ENCODE measurements at places on chromosomes 12 and 14.

- DNase-seq = no peak
These were observed 61.7 kb downstream of the FBXO34 start for GRCh38 chr14:55332654-55333570.

DNA sequence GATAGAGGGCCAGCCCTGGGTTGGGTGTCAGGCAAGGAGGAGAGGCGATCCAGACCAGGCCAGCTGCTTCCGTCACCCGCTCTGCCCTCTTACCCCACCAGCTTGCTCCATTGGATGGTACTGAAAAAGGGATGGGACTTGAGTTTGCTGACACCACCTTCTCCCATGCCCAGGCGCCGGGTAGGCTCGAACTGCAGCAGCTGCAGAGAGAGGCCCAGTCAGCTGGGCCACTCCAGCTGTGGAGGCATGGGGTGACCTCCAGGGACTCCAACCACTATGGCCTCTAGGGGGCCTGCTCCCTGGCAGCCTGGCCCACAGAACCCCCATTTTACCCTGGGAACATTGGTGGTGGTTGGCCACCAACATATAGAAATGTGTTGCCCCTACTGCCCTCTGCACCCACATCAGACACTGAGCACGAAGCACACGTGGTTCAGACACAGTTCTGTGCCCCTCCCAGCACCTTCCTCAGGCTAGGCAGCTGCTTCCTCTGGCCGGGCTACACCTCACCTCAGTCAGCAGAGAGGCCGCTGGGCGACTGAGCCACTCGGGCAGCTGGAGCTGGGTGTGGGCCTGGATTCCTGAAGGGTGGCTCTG, 16.0 kb downstream of the RPS6KL1 start:
- no peak for DNase-seq

DNA sequence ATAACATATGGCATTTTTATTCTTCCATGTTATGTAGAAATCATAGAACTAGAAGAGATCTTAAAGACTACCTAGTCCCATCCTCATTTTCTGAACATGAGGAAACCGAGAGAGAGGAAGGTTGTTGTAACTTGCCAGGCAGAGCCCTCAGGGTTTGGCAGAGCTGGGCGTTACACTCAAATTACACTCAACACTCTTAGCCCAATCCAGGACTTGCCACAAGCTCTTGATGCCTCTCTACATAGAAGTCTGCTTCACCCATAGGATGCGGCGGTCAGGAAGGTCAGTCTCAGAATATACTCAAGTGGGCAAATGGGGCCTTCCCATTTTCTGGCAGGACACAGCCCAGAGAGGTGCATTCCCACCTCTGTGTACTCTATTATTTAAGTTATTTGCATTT, 208.1 kb downstream of the ZFP36L1 start:
- DNase-seq = no peak

DNA sequence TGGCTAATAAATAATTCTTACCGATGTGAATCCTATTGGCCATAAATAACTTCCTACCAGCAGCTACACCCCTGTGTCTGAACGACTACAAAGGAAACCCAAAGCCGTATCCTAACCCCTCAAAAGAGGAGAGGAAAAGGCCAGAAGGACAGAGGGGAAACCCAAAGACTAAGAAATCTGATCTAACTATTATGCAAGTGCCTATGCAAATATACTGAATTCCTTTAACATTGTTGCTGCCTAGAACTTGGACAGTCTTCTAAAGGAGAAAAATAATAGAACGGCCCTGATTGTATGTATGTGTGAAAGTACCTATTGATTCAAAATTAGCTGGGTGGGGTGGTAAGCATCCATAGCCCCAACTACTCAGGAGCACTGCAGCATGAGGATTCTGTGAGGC, 997 bp downstream of the PLEKHG7 start:
- no peak for DNase-seq

DNA sequence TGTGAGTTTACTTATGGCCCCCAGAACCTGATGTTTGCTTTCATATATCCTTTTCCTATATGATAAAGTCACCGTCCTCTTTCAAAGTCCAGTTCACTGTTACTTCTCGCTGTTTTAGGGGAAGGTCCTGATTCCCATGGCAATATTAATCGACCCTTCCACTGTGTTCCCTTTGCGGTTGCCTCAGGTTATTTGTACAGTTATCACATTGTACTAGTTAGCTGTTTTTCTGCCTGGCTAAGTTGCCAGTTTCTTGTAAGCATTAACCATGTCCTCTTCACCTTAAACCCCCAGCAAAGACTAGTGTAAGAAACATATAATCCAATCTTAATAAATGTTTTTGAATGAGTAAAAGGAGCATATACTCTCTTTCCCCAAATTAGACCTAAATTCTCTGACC, 115.0 kb upstream of the PPFIA2 start:
- no peak for DNase-seq

- DNase-seq = no peak
These were observed 626.6 kb upstream of the TMEM132C start for GRCh38 chr12:127640181-127640886.

- DNase-seq = no peak
These were observed 9.3 kb upstream of the PPP4R3A start for GRCh38 chr14:91519239-91520036.

- no peak for DNase-seq
These were observed 1206.0 kb upstream of the TMEM132C start for GRCh38 chr12:127060933-127061332.

DNA sequence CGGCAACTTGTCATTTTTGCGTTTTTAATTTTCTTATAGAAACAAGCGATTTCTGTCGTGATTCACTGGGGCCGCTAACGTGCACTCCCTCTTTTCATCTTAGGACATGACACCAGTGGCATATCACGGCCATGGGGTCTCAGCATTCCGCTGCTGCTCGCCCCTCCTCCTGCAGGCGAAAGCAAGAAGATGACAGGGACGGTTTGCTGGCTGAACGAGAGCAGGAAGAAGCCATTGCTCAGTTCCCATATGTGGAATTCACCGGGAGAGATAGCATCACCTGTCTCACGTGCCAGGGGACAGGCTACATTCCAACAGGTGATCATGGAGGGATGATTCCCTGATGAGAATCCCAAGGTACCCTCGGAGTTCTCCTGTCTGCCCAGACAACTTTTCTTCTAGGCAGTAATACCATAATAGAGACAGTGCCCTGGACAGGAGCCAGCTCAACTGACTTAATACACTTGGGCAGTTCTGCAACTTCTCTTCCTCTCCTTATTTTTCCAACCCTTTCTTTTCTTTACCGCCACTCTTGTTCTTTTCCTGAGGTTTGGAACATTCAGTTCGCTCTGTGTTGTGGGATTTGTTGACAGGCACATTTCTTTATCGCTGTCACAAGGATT, 821 bp downstream of the TMEM106C start:
- peak; percentile 5 for DNase-seq

- no peak for DNase-seq
These were observed 117.3 kb downstream of the MED13L start for GRCh38 chr12:116160231-116160630.

DNA sequence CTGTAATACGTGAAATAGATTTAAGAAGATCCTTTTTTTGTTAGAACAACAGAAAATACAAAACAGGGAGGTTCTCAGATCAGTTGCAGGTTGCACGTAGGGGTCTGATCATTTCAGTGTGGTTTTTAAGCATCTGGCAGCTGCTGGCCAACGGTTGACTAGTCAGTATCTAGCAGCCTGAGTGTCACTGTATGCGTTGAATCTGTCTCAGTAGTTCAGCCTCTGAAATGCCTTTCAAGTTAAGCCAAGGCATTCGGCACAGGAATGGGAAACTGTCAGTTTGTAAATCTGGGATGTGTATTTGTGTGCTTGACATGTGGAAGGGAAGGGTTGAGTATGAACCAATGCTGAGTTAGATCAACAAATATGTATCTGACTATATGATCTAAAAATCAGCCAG, 165.9 kb downstream of the CACNA1C start:
- no peak for DNase-seq

DNA sequence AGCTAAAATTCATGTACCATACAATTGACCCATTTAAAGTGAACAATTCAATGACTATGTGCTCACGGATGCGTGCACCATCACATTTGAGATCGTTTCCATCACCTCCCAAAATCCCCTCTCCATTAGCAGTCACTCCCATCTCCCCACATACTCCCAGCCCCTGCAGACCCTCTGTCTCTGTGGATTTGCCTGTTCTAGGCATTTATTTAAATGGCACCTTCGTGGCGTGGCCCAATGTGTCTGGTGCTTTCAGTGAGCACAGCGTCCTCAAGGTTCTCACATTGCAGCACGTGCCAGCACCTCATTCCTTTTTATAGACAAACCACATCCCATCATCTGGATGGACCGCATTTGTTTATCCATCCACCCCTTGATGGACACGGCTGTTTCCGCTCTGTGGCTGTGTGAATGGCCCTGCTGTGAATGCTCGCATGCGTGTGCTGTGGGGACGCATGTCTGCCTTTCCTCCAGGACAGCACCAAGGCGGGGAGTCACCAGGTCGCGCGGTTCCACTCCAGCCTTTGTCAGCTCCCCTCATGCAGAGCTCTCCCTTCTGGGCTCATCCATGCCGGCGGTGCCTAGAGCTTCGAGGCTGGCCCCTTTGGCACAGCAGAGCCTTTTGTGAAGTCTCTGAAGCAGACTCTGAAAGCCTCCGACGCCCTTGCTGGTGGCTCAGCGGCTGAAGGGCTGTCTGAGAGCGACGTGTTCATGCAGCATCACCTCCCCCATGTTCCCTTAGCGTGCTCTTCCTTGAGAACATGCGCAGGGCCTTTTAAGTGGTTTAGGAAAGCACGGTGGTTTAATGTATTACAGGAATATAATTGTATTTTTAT, 184.4 kb downstream of the KIF26A start:
- no peak for DNase-seq

DNA sequence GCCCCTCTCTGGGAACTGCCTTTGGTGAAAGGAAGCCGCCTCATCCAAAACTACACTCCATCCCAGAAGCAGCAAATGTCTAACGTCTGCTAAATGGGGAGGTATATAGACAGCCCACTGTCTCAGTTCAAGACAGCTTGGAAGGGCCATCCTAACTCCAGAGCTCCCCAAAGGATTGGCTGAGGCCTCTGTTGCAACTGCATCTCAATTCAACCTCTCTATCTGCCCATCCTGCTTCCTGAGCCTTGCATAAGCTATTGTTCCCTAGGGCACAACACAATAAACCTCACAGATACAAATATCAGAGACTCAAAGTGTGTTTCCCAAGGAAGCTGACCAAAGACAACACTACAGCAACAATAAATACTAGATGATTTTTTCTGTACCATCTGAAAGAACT, 495.2 kb upstream of the SOX5 start:
- no peak for DNase-seq

GRCh38 chr14:94773655-94774343, 3.9 kb upstream of the GSC start:
- DNase-seq = no peak
